ENCODE measurements at places on chromosomes 7 and 10.

DNA sequence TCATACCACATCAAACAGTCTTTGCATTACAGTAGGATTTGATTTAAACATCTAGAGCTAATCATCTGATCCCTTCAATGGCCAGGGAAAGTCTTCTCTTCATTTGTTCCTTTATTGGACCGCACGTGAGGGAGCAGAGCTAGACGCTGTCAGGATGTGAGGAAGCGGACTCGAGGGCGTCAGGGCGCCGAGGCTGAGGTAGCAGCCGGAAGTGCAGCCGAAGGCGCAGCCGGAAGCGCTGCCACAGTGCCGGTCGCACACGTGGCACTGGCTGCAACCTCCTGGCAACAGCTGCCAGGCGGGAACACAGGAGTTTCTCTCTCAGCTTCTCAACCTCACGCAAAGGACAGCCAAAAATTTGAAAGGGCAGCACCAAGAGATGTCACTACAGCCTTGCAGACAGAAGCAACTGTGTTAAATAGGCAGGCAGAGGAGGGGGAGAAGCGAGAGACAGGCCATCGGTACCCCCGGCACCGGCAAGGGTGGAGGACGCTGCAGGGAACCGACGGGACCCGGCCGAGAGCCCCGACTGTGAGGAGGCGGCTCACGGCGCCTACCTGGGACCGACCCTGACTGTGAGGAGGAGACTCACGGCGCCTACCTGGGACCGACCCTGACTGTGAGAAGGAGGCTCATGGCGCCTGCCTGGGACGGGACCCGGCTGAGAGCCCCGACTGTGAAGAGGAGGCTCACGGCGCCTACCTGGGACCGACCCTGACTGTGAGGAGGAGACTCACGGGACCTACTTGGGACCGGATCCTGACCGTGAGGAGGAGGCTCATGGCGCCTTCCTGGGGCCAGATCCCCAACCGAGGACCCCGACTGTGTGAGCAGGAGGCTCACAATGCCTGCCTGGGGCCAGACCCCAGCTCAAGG lies 32.3 kb downstream of the VIPR2 start:
- no peak for DNase-seq

DNA sequence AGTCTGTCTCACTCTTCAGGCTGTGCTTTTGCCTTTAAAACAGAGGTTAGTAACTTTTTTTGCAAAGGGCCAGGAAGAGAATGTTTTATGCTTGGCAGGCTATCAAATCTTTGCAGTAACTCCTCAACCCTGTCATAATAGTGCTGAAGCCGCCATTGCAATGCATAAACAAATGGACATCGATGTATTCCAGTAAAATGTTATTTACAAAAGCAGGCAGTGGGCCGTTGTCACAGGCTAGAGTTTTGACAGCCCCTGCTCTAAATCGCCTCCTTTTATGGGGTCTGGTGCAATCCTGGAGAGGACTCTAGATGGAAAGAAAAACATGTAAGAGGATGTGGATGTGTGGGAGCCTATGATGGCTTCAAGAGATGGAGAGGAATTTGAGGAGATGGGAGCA lies 568.3 kb downstream of the TYW1 start:
- DNase-seq, result no peak

- no peak for DNase-seq
These were observed 19.6 kb upstream of the MACC1 start for GRCh38 chr7:20236790-20237189.

GRCh38 chr10:79193694-79194382 lies 125.1 kb downstream of the ZMIZ1 start:
- DNase-seq, result no peak

- DNase-seq, result no peak
These were observed 55.9 kb downstream of the ELFN1 start for GRCh38 chr7:1725766-1726630.

DNA sequence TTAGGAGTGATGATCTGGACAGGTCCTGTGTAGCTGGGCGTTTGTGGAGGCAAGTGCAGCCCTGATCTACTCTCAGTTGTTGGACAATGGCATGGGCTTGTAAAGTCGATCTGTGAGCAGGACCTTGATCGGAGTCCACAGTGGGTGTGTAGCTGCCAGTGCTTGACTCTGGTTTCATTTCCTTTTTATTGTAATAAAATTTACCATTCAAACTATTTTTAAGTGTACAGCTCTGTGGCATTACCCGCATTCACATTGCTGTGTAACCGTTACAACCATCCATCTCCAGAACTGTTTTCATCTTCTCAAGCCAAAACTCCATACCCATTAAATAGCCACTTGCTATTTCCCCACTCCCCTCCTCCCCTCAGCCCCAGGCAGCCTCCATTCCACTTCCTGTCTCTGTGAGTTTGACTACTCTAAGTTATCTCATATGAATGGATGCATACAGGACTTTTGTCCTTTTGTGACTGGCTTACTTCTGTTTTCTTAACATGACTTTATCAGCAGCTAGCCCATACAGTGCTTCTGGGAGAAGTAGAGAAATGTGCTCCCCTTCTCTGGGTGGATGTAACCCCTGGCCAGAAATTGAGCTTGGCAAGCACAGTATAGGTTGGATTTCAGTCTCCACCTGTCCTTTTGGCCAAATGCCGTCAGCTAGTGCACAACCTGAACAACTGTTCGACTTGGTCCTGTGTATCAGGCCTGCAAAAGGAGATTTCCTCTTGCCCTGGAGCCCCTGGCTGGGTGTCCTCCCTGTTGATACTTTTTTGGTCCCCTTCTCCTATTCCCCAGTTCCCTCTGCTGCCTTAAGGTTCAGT lies 180.0 kb downstream of the LRMDA start:
- DNase-seq, result no peak

GRCh38 chr10:103517234-103518085 lies 24.0 kb downstream of the NEURL1 start:
- no peak for DNase-seq

DNA sequence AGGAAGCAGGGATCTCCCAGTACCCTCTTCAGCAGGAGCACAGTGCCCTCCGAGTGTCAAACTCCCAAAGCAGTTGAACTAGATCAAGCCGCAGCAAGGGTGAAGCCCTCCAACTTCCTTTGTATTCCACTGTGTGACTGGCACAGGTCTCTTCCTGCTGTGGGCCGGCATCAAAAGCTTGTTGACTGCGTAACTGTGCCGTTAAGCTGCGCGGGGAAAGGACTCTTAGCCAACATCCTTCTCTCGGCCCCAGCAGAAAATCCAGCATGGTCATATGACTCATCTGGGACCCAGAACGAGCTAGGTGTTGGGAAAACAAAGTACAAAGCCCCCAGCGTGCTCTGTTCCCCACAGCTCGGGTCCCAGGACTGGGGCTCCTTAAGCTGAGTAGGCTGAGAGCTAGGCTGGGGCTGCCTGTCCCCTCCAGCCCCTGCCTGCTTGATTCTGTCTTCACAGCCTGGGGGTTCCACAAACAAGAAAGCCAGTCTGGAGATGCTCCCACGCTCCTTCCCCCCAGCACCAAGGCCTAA lies 52.2 kb downstream of the COL17A1 start:
- DNase-seq, result no peak

- no peak for DNase-seq
These were observed 158.7 kb downstream of the LRMDA start for GRCh38 chr10:75589895-75590654.

DNA sequence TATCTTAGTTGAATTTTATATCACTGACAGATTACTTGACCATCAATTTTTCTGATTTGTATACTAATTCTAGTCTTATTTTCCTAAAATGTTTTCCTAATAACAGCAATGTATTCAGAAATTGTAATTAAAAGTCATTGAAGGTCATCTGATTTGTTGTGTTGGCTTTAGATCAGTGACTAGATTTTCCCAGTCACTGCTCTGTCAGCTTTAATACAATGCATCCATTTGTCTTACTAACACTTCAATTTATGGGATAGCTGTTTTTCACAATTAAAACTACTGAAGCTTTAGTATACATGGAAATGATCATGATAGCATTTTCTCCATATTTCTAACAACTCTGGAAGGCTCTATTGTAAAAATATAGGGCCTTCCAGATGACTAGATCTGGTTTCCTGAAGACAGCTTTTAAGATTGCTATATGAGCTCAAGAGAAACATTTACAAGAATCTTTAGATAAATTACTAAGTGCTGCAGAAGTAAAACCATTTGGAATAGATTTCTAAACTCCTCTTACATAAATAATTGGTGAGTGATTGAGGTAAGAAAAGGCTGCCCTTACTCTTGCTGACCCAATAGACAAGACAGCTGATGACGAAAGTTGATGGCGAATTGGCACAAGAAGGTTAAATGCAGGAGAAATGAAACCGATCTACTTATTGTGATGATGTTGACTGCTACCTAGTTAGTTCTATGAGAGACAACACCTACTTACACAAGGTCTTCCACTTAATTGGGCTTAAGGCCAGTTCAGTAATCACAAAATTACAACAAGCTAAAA lies 74.1 kb downstream of the LRRTM3 start:
- no peak for DNase-seq

DNA sequence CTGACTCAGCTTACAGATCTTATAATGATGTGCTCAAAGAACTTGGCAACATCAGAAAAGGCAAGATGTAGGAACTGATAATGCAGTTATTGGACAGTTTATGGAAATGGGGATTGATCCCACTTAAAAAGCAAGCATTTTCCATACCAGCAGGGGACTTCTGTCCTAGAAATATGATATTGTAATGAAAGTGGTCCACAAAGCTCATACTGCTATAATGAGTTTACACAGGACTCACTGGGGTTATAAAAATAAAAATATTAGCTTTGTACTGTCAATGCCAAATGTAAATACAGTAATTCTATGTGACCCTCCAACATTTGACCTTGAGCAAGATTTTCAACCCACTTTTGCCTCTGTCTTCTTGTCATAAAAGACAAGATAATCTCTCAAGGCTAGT lies 145.5 kb upstream of the SEM1 start:
- DNase-seq, result no peak

DNA sequence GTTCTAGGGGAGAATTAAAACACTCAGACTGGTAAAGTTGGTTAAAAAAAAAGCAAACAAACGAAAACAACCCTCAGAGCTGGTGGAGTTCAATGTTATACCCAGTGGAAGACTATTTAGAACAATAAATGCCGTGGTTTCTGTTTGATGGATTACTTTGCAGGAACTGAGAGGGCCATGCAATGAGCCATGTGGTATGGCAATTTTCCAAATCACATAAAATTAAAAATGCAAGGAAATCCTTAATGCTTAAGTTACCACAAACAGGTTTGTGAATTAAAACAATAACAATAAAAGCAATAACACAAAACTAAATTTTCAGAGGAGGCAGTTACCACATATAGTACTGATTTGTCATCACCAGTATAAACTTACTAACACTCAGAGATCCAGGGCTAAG lies 96.9 kb downstream of the RTKN2 start:
- DNase-seq, result no peak

DNA sequence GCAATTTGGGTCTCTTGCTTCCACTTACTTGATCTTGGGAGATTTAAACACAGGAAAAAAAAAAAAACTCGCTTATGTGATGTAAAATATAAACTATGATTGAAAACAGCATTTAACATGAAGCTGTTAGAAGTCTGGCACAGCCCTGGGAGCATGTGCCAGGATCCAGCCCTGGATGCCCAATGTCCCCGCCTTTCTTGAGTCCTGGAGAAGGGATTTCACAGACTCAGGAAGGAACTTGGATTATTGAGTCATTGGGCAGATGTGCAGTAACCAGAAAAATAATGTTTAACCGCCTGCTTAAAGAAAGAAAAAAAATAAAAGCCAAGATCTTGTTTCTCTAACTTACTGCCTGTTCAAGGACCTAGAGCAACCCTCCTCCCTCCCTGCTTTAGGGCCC lies 3.7 kb upstream of the JCAD start:
- no peak for DNase-seq

DNA sequence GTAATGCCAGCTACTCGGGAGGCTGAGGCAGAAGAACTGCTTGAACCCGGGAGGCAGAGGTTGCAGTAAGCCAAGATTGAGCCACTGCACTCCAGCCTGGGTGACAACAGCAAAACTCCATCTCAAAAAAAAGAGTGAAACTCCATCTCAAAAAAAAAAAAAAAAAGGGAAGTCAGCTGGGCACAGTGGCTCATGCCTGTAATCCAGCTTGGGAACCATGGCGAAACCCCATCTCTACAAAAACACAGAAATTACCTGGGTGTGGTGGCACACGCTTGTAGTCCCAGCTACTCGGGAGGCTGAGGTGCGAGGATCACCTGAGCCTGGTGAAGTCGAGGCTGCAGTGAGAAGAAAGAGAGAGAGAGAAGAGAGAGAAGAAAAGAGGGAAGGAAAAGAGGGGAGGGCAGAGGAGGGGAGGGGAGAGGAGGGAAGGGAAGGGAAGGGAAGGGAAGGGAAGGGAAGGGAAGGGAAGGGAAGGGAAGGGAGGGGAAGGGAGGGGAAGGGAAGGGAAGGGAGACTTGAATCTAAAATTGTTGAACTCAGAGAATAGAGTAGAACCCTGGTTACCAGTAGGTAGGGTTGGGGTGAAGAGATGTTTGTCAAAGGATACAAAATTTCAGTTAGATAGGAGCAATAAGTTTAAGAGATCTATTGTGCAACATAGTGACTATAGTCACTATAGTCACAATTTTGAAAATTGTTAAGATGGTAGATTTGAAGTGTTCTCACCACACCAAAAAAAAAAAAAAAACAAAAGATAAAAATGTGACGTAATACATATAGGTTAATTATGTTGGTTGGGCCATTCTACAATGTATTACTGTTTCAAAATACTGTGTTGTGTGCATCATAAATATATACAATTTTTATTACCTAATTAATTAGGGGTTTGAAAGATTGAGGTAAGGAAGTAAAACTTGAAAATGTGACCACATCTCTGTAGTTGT lies 2.5 kb downstream of the SLC16A9 start:
- no peak for DNase-seq

GRCh38 chr7:34430456-34430855 lies 227.6 kb upstream of the NPSR1 start:
- DNase-seq, result no peak

GRCh38 chr7:29921404-29922010 lies 68.1 kb downstream of the SCRN1 start:
- peak; percentile 52 for DNase-seq

DNA sequence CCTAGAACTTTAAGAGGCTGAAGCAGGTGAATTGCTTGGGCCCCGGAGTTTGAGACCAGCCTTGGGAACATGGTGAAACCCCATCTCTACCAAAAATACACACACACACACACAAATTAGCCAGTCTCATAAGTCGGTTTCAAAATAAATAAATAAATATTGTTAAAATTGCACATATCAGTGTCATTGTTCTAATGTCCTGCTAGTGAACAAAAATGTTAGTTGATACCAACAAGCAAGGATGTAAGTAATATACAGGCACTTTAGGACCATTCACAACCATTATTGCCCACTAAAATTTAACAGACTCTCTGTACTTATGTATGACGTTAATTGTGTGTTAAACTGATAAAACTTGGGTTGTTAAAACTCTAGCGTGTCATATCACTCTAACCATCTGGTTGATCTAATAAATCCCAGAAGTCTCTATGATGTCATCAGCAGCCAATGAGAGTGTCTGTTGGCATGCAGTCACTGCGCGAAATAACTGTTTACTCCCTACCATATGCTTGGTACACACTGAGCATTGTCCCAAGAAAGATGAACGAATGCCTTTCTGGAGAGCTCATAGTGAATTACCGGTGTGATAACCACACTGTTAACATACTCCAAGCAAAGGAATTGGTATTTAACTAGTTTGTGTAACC lies 30.4 kb upstream of the OTUD1 start:
- no peak for DNase-seq

GRCh38 chr10:69091143-69091651 lies 3.3 kb downstream of the SRGN start:
- no peak for DNase-seq

GRCh38 chr10:110355922-110356627 lies 51.4 kb upstream of the SMNDC1 start:
- no peak for DNase-seq

All from SK-N-MC (cell line).